ENCODE measurements at places on chromosomes 2 and 18. TPM values are rescaled to one million over a fixed set of nuclear protein-coding genes. Genes with fewer than 3 reads are reported as not detected.
A peak's percentile ranks its signal among the peaks of the same experiment; 100 is the strongest.

GRCh38 chr2:56671973-56672569 lies 488.3 kb downstream of the CCDC85A start:
- H3K36me3 ChIP-seq: no peaks in the 10 kb centered on the region
- H3K27ac ChIP-seq: no peak overlapping the region
- H3K4me1 ChIP-seq: no peaks in the 10 kb centered on the region
- H3K4me3 ChIP-seq: no peak overlapping the region
- H3K27me3 ChIP-seq: no peaks in the 10 kb centered on the region

GRCh38 chr2:219453671-219454590 lies 19.3 kb downstream of the SPEG start:
- peak; percentile 87 for DNase-seq
- H3K36me3 ChIP-seq: 0 out of 2 replicates have a peak, but pooled peaks cover 4% of the 10 kb centered on the region
- no peaks in the 10 kb centered on the region for H3K27me3 ChIP-seq

GRCh38 chr2:17780546-17780945 lies 26.6 kb downstream of the GEN1 start:
- no peak overlapping the region for H3K4me3 ChIP-seq
- peaks cover 17% of the 10 kb centered on the region for H3K36me3 ChIP-seq
- no peak for DNase-seq
- no peaks in the 10 kb centered on the region for H3K4me1 ChIP-seq
- no peaks in the 10 kb centered on the region for H3K27me3 ChIP-seq

DNA sequence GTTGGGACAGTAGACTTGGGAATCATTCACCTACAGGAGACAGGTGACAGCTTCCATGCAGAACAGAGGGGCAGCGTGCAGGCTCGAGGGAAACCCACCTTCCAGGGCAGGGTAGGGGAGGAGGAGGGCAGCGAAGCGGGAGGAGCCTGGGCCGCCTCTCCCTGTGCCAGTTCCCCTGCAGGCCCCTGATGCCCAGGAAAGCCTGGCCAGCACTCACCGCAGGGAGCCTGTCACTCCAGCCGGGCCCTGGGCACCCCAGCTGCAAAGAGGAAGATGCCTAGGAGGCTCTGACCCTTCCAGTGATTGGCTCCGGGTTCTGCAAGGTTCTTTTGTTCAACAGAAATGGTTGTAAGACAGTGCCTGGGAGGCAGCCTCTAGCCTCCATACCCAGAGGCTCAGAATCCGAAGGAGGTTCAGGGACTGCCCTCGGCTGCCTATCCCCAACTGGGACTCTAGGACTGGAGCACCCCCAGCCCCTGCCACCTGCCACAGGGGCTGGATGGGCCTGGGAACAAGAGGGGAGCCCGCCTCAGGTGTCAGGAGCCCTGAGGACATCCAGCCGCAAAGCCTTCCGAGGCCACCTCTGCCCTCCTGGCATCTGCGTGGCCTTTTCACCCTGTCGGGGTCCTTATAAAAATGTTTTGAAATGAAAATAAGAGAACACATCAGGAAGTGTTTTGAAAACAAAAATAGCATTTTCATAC lies 103.2 kb downstream of the PTGR3 start:
- DNase-seq: no peak
- no peak overlapping the region for H3K27ac ChIP-seq
- no peak overlapping the region for H3K4me3 ChIP-seq
- no peaks in the 10 kb centered on the region for H3K36me3 ChIP-seq
- no peaks in the 10 kb centered on the region for H3K27me3 ChIP-seq
- H3K4me1 ChIP-seq: no peaks in the 10 kb centered on the region

DNA sequence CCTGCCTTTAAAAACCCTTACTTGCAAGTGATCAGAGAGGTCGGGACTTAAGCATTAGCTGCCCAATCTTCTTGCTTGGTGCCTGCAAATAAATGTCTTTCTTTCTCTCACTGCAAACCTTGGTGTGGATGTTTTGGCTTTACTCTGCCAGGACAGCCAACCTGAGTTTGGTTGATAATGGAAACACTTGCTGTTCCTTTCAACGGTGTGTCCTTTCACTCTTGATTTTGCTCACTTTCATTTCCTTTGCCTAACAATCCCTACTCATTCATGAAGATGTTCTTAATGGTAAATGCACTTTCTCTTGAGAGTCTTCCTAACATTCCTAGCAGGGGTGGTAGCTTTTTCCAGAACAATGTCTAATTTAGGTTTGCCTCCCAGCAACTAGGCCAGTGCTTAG lies 366.2 kb downstream of the HRH4 start:
- no peak overlapping the region for H3K4me3 ChIP-seq
- peaks cover 17% of the 10 kb centered on the region for H3K27me3 ChIP-seq
- H3K27ac ChIP-seq: no peak overlapping the region
- peaks cover 8% of the 10 kb centered on the region for H3K4me1 ChIP-seq

DNA sequence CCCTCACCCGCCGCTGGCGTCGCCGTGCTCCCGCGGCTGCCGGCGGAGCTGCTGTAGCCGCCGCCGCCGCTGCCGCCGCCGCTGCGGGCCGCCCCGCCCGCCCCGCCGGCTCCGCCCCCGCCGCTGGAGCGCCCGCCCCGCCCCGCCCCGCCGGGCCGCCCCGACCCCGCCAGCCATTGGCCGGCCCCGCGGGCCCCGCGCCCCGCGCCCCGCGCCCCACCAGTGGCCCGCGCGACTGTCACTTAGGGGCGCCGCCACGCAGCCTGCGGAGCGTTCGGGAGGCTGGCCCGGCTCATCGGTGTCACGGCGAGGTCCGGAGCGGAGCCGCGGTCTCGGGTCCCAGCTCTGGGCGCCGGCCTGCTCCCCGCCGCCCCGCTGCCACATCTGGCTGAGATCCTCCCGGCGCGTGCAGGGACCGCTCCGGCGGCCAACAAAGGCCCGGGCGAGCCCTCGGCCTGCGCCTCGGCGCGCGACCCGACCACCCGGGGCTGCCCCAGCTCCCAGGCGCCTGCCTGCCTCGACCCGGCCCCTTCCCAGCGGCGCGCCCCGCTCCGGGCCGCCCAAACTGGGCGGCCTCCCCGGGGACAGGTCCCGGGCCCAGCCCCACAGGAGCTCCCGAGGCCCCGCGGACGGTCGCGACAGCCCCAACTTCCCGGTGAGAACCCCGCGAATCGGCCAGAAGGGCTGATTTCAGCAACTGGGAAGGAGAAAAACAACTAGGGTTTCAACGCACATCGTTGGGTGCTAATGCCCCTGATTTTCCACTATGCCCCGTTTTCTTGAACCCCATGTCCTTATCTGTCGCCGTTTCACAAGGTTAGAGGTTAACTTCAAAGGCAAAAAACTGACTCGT lies at the start of gene MGAT4A:
TSS of gene MGAT4A (minus strand) at position 92 of the 853 bp plus-strand sequence. CDS start 4,800 bp downstream, outside the sequence.
- no peaks in the 10 kb centered on the region for H3K36me3 ChIP-seq
- no peaks in the 10 kb centered on the region for H3K4me1 ChIP-seq
- no peak within 1 kb of the TSS for H3K27ac ChIP-seq
- peak; percentile 54 for DNase-seq
- peak within 1 kb of the TSS; percentile 66 for H3K4me3 ChIP-seq

DNA sequence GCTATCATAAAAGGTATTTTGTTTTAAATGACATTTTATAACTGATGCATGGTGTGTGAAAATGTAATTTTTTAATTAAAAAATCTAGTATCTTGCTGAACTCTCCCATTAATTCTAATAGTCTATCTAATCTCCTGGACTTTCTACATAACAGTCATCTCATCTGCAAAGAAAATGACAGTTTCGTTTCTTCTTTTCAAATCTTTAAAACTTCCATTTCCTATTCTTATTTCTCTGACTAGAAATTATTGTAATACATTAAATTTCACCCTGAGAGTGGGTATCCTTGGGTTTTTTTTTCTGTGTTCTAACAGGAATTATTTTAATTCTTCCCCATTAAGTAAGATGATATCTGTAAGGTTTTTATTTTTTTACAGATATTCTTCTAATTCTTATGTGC lies 120.1 kb downstream of the KCNF1 start:
- no peaks in the 10 kb centered on the region for H3K4me1 ChIP-seq
- H3K27me3 ChIP-seq: peaks cover 24% of the 10 kb centered on the region
- no peaks in the 10 kb centered on the region for H3K36me3 ChIP-seq
- H3K27ac ChIP-seq: no peak overlapping the region
- H3K4me3 ChIP-seq: no peak overlapping the region

- no peaks in the 10 kb centered on the region for H3K36me3 ChIP-seq
- DNase-seq: peak; percentile 6
- H3K4me3 ChIP-seq: no peak overlapping the region
- H3K4me1 ChIP-seq: no peaks in the 10 kb centered on the region
- H3K27ac ChIP-seq: no peak overlapping the region
These were observed 38.9 kb downstream of the ADI1 start for GRCh38 chr2:3480352-3481010.

GRCh38 chr18:48781163-48781987 lies 169.4 kb downstream of the SMAD7 start:
- peak overlapping the region; percentile 48 for H3K4me3 ChIP-seq
- H3K27me3 ChIP-seq: no peaks in the 10 kb centered on the region
- H3K36me3 ChIP-seq: peaks cover 3% of the 10 kb centered on the region
- peaks cover 38% of the 10 kb centered on the region for H3K4me1 ChIP-seq

- H3K4me3 ChIP-seq: peak overlapping the region; percentile 6
- H3K36me3 ChIP-seq: no peaks in the 10 kb centered on the region
- H3K4me1 ChIP-seq: peaks cover 25% of the 10 kb centered on the region
- H3K27me3 ChIP-seq: no peaks in the 10 kb centered on the region
- H3K27ac ChIP-seq: peak overlapping the region; percentile 51
These were observed 100.3 kb downstream of the TTC32 start for GRCh38 chr2:19801367-19802080.

- H3K27ac ChIP-seq: no peak overlapping the region
- H3K36me3 ChIP-seq: peaks cover 31% of the 10 kb centered on the region
- H3K4me3 ChIP-seq: no peak overlapping the region
- no peaks in the 10 kb centered on the region for H3K27me3 ChIP-seq
- no peak for DNase-seq
These were observed 87.6 kb downstream of the SMAD2 start for GRCh38 chr18:47842836-47843235.

DNA sequence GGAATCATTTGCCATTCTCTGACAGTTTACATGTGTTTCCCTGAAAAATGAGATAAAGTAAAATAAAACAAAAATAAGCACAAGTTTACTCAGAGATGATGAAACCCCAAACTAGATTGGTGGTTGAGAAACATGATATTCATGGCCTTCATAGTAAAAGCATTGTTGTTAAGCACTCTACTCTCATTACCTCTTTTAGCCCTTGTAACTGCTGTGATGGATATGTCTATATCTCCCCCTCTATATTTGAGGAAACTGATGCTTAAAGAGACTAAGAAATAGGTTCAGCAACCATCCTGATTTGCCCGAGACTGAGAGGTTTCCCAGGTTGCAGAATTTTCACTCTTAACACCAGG lies 33.9 kb upstream of the GALNT3 start:
- H3K27me3 ChIP-seq: no peaks in the 10 kb centered on the region
- no peak overlapping the region for H3K4me3 ChIP-seq
- H3K27ac ChIP-seq: no peak overlapping the region
- peaks cover 3% of the 10 kb centered on the region for H3K4me1 ChIP-seq
- H3K36me3 ChIP-seq: no peaks in the 10 kb centered on the region

- no peaks in the 10 kb centered on the region for H3K27me3 ChIP-seq
- no peaks in the 10 kb centered on the region for H3K4me1 ChIP-seq
- peak; percentile 61 for DNase-seq
- H3K36me3 ChIP-seq: no peaks in the 10 kb centered on the region
- no peak overlapping the region for H3K4me3 ChIP-seq
These were observed 41.4 kb upstream of the TRIB2 start for GRCh38 chr2:12675352-12675795.

DNA sequence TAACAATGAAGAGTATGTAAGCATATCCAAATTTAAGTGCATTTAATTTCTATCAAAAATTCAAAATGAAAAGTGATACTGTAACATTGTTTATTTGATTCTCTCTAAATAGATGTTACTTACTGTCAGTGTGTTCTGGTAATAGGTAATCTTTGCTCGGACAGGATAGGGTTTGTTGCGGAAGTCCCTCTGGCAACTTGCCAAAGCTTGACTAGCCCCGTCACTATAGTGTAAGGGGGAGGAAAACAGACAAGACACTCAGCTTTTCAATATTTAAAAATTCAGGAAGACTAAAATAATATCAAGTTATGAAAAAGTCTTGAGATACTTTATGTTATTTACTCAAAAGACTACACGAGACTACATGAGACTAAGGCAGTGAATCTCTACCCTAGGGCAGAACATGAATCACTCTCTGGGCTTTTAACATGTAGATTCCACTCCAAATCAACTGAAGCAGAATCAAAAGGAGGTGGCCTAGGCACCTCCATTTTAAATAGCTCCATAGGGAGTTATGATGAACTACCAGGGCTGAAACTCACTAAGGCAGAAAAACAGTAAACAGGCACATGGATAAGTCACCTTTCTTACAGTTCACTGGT lies 5.9 kb downstream of the LMAN1 start:
- DNase-seq: peak; percentile 7
- no peaks in the 10 kb centered on the region for H3K27me3 ChIP-seq
- H3K4me3 ChIP-seq: no peak overlapping the region
- peaks cover 82% of the 10 kb centered on the region for H3K36me3 ChIP-seq
- H3K27ac ChIP-seq: no peak overlapping the region
- H3K4me1 ChIP-seq: peaks cover 35% of the 10 kb centered on the region

DNA sequence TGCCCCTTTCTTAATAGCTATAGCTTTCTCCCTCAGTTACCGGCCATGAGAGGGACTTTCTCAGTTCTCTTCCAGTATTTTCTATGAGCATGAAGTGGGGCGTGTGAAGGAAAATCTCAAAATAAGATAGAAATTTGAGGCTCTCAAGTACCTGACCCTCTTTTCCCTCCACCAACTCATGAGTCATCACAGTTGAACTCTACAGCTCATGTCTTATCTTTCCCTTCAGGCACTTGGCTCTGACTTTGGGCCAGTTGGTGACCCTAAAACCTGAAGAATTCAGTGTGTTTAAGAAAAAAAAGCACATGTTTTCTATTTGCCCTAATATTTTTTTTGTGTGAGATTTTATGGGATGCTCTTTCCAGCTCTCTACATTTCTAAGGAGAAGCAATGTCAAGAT lies 896.7 kb upstream of the ZEB2 start:
- H3K27ac ChIP-seq: no peak overlapping the region
- no peak overlapping the region for H3K4me3 ChIP-seq
- H3K4me1 ChIP-seq: no peaks in the 10 kb centered on the region
- no peaks in the 10 kb centered on the region for H3K36me3 ChIP-seq
- no peak for DNase-seq

GRCh38 chr2:179657068-179657595 lies 204.3 kb downstream of the ZNF385B start:
- no peak for DNase-seq
- H3K36me3 ChIP-seq: no peaks in the 10 kb centered on the region
- H3K27ac ChIP-seq: no peak overlapping the region
- H3K27me3 ChIP-seq: no peaks in the 10 kb centered on the region
- H3K4me3 ChIP-seq: no peak overlapping the region

DNA sequence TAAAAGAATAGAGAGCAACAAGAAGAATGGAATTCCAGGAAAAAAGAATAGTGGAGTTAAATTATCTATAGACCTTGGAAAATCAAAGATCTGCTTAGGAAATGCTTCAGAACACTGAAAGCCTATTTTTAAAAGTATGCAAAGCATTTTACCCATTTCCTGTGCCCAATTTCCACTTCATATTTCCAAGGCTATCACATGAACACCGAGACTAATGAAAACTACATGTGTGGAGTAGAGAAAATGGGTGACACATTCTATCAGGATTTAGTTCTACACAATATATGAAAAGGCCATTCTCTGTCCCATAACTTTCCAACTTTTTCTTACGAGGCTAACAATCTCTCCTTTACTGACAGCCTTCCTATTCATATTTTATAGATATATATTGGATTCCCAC lies 279.4 kb downstream of the CCDC178 start:
- H3K27me3 ChIP-seq: no peaks in the 10 kb centered on the region
- no peaks in the 10 kb centered on the region for H3K4me1 ChIP-seq
- DNase-seq: no peak
- H3K27ac ChIP-seq: no peak overlapping the region

The SERPINB2 gene
- total RNA-seq: 6.1 TPM

The REV1 gene
- total RNA-seq: 15.0 TPM

The RABL2A gene
- total RNA-seq: 5.4 TPM

The EFHD1 gene
- total RNA-seq: not detected

The HOXD4 gene
- 7.8 TPM for total RNA-seq

The HJURP gene
- total RNA-seq: 13.2 TPM

Data from GM23248 (cell line).